ENCODE measurements at places on chromosomes 12 and 14.

DNA sequence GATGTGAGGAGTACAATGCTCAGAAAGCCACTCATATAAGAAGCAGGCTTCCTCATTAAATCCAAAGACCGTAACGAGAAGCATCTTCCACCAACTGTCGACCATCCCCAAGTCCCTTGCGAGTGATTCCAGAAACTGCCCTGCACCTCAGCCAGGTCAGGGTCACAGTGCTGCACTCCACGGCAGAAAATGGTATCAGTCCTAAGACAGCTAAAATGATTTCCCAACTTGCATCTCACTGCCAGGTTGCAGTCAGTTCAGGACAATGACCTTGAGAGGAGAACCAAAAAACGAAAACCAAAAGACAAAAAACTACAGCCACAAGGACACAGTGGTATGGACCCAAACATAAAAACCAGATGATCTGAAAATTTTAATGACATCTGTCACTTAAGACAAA is 20.6 kb downstream of the SBNO1 start:
- no peak for DNase-seq

- DNase-seq, result no peak
These were observed 953 bp upstream of the NXPH4 start for GRCh38 chr12:57215668-57216013.

DNA sequence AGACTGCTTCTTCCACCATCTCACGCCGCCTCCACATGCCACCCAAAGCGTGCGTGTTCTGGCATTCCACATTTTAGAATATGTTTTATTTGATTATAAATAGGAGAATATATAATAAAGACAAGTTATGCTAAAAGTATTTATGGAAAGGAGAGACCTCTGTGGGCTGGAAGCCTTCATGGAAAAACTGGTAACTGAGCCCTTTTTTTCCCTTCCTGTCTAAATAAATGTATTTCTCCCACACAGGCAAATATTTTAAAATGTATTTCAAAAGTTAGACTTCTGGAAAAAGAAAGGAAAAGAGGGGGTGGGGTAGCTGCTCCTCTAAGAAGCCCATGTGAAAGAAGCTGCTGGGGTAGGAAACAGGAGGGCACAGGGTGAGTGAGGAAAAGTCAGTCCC is 16.1 kb upstream of the NR4A1 start:
- no peak for DNase-seq

DNA sequence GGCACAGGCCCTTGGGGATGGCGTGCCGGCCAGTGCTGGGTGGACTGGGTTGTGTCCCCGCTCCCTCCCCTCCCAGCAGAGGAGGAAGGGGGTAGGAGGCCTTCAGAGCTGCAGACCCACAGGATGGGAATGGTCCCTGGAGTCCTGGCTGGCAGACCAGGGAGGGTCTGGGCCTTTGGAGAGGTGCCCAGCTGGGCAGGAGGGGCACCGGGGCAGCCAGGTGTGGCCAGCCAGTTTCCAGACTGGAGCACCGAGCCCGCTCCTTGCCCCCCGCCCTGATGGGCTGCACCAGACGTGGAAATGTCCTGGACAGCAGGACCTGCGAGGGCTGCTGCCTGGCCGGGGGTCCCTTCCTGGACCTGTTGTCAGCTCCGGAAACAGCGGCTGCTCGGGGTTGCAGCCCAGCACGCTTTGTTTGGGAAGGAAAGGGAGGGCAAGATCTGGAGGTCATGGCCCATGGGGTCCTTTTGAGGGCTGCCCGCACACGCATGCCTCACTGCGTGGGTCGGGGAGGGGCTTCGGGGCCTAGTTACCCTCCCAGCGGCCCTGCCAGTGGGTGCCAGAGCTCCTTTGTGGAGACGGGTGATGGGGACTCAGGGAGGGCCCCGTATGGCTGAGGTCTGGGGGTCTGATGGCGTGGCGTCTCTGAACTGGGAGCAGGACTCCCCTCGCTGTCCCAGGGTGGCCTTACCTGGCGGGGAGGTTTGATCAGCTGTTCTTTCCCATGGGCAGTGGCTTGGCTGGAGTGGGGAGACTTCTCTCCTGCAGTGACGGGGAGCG is 9.1 kb downstream of the KIF26A start:
- DNase-seq, result no peak

GRCh38 chr12:56682323-56682722 is 5.8 kb downstream of the PTGES3 start:
- DNase-seq, result no peak

GRCh38 chr12:123958462-123958861 is 14.2 kb downstream of the CCDC92 start:
- no peak for DNase-seq

GRCh38 chr12:88291498-88292131 is 149.5 kb downstream of the TMTC3 start:
- no peak for DNase-seq

DNA sequence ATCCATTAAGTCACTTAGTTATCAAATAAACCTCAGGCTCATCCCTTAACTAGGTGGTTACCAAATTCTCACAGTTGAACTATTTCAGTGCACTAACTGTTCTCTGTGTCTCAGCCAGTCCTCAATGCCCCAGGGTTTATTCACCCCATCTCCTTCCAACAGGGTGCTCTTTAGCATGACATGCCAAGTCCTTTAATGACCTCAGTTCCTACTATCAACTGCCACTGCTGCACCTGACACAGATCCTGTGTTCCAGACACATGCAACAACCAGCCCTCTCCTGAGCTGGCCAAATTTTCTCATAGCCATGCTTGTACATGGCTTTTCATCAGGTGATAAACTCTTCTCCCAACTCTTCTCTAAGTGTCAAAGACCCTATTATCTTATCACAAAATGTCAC is 80.0 kb downstream of the ATXN2 start:
- no peak for DNase-seq

- no peak for DNase-seq
These were observed 36.8 kb downstream of the IL31 start for GRCh38 chr12:122137229-122137628.

GRCh38 chr12:58889557-58889956 is 30.7 kb downstream of the LRIG3 start:
- no peak for DNase-seq

DNA sequence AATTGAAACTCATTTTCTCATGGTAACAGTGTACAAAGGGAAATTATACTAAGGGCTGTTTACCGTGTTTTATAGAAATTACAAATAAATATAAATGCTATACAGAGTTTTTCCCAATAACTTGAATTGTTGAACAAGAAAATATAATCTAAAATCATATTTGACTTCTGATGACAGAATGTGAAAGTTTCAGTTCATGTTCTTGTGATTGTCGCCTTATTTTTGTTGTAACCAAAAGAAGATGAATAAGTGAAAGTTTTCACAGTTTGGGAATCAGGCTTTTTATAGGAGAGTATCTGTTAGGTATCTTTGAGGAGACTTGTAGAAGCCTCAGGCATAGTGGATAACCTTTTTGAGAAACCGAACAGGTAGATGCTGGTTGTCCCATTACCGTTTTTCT is 28.1 kb downstream of the ANO6 start:
- DNase-seq, result no peak
